Nephron progenitor cell (in vitro differentiated cells): ENCODE measurements at places on chromosomes 4 and X.

DNA sequence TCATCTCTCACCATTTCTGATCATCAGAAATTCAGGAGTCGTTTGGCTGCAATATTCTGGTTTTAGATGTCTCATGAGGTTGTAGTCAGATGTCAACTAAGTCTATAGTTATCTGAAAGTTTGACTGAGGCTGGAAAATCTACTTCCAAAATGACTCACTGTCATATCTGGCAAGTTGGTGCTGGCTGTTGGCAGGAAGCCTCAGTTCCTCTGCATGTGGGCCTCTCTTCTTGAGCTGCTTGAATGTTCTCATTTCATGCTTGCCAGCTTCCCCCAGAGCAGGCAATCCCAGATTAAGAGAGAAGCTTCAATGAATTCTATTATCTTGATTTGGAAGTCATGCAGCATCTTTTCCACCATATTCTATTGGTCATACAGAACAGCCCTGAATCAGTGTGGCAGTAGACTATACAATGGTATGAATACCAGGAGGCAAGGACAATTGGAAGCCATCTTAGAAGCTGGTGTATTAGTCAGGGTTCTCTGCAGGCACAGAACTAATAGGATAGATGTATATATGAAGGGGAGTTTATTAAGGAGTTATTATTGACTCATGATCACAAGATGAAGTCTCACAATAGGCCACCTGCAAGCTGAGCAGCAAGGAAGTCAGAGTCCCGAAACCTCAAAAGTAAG, 46.8 kb upstream of the ELF2 start:
- no peak for DNase-seq

DNA sequence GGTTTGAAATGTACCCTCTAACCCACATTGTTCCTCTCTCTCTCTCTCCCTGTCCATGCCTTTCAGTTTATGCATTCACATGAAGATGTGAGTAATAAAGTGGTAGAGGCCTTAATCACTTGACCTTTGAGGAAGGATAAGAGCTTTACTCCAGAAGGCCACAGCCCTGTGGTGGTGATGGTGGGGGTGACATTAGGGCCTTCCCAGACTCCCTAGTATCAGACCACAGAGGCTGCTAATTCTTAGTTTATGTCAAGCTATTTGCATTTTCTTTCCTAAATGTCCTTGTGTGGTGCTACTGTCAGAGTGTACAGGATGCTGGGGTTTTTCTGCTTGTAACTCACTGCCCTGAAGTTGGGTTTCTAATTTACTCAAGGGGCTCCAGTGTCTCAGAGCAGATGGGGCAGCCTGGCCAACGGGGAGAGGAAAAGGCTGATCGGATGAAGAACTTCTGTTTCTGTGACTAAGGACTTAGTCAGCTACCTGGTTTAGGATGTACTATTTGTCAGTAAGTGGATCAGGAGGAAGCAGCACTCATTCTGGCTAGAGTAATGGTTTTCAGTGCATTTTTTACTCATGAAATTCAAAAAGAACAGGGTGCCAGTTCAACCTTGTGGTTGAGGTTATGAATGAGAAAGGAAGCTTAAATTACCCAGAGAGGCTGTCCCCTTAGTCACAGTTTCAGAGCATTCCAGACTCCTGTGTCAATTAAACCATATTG, 509.6 kb upstream of the DIPK2B start:
- no peak for DNase-seq

DNA sequence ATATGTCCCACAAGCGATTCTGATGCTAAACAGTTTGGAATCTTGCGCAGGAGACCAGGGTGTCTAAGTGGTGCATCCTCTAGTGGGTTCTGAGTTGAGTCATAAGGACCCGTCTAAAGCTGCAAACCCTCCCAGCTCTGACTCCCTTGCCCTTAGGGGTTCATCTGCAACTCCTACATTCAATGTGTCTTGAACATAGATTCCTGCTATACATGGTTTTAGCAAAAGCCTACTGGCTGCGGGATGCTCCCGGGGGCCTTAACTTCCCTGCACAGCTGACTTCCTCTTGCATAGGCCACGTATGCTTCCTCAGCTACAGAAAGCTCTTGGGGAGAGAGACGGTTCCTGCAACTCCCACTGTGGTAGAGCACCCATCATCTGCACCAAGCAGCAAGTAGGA, 236.7 kb downstream of the EVC2 start:
- DNase-seq = no peak

DNA sequence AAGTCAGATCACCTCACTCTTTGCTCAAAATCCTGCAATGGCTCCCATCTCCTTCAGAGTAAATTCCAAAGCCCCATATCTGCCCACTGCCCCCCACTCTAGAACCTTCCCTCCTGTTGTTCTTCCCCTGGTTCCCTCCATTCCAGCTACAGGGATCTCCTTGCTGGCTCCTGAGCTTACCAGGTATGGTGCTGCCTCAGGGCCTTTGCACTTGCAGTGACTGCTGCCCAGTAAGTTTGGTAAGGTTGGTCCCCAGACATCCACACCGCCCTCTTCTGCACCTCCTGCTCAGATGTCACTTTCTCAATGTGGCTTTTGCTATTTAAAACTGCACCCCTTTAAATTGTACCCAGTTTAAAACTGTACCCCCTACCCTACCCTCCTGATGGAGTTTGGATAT, 7.8 kb upstream of the MAN2B2 start:
- DNase-seq = no peak

DNA sequence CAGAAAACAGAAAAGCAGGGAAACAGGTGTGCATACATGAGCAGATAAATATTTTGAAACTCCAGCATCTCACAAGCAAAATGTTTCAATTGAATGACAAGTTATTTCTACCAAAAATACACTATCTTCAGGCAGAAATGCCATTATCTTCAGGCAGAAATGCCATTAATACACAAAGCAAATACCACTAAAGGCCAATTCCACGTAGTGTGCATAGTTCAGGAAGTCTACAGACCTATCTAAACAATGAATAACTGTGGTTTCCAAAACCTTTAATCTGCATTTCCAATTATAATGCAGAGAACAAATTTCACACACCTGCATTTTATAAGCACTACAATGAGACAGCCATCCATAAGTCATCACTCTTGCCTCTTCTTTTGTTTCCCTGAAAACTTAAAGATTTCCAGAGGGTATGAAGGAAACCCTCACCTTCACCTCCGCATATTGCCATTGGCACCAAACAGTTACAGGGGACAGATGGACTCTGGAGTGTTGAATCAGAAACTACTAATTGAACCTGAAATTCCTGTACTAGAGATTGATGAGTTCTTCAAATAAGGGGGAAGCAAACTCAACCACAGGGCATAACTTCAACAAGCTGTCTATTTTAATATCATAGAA, 179.0 kb downstream of the PDGFC start:
- no peak for DNase-seq

DNA sequence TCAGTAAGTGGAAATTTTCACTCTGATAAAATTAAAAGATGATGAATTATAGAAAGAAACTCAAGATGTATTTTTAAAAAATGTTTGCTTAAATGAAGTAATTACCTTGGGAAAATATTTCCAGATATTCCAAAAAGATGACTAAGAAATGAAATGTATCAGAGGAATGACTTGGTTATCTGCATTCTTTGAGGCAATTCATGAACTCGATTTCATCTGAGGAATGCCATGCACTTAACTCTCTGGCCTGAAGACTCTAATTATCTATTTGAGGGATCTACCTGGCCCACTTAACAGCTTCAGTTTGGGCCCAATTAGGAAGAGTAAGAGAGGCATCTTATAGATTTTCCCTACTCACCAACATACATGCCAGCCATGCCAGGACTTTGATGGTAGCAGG, 182.3 kb downstream of the INPP4B start:
- no peak for DNase-seq

DNA sequence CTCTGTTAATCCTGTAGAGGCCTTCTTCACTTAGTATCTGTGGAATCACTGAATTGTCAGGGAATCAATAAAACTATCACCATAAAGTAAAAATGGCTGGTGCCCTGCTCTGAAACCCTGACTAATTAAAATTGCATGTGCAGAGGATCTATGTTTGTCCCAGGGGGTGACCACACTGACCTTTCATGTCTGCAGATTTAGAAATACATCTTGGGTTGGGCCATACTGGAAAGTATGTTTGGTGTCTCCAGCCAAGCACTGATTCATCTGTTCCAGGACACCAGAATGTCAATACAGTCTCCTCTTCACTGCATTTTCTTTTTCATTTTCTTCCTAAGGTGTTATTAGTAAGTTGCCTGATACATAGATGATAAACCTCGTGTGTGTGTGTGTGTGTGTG, 490.9 kb upstream of the INTU start:
- DNase-seq = no peak

DNA sequence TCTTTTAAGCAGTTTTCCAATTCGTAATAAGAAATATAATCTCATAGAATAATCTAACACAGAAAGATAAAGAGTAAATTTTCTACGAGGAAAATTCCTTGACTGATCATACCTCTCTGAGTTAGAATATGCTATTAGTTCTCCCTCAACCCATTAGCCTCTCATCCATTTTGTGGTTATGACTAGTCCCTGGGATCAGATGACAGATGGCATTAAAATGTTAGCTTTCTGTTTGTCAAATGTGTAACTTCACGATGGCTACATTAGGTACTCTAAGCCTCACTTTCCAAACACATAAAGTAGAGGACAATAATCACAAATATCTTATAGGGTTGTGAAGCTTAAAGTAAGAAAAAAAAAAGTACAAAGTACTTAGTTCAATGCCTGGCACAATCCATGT, 112.2 kb downstream of the ZAR1 start:
- no peak for DNase-seq

DNA sequence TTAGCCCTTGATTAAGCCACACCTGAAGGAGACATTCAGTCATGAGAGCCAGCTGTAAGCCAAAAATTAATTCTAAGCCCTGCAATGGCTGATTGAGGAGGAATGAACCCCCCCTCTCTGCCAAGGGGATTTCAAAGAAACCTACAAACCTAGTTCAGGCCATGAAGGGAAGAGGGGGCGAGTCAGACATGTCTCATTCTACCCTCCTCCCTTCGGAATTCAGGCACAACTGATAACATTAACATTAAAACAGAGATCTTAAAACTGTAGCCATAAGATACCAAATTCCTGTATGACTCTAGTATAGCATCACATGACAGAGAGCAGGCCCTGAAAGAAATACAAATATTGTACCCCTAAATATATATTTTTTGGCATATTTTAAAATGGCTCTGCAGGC, 40.4 kb upstream of the AFAP1 start:
- DNase-seq = no peak

DNA sequence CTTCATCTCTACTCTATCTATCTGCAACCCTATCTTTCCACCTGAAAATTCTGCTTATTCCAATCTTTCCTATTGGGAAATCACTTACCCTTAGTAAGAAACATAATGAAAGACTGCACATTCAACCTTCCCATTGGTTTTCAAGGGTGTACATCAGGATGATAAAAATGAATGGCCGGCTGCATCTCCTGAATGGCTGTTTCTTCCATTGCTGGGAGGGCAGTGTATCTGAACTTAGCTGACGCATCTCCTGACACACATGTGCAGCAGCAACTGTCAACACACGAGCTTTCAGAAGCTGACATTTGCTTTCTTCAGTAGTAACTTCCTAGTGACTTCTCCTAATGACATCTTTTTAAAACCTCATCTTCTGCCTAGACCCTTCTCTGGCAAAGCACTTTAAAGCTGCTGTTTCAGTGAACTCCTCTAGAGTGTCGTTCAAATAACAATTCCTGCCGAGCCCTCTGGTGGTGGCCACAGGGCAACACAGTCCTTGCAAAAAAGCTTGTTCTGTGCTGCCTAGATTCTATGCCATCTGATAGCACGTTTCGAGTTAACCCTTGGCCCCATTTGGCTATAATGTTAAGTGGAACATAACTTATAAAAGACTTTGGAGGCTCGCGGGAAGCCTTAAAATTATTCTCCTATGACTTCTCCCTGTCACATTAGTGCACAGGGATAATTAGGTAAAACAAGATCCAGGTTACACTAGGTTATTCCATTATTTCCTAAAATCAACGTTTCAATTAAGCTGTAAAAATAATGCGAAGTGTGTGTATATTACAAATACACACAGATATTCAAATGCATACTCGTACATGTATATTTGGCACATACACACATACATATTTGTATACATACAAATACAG, 2340.7 kb downstream of the PCDH7 start:
- peak; percentile 59 for DNase-seq

DNA sequence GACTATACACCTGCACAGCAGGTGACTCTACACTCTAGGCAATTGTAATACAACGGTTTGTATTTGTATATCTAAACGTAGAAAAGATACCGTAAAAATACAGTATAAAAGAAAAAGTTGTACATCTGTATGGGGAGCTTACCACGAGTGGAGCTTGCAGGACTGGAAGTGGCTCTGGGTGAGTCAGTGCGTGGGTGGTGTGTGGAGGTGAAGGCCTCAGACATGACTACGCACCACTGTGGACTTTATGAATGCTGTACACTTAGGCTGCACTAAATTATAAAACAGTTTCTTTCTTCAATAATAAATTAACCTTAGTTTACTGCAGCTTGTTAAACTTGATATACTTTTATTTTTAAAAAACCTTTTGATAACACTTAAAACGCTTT, 85.0 kb upstream of the FAT1 start:
- no peak for DNase-seq

DNA sequence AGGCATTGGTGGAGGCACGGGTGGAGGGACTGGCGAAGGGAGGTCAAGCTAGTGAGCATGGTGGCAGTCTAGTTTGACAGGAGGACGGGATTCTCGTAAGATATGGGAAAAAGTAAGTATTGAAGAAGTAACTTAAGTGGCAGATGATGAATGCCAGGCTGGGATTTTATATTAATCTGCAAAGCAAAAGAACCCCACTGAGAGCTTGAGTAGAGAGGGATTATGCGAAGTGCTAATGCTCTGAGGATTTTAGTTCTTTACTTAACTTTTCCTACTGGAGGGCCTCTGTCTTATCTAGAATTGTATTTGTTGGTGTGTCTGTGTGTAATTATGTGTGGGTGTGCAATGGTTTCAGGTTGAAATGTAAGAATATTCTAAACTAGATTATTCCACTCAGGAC, 327.9 kb downstream of the FAT4 start:
- DNase-seq = no peak

DNA sequence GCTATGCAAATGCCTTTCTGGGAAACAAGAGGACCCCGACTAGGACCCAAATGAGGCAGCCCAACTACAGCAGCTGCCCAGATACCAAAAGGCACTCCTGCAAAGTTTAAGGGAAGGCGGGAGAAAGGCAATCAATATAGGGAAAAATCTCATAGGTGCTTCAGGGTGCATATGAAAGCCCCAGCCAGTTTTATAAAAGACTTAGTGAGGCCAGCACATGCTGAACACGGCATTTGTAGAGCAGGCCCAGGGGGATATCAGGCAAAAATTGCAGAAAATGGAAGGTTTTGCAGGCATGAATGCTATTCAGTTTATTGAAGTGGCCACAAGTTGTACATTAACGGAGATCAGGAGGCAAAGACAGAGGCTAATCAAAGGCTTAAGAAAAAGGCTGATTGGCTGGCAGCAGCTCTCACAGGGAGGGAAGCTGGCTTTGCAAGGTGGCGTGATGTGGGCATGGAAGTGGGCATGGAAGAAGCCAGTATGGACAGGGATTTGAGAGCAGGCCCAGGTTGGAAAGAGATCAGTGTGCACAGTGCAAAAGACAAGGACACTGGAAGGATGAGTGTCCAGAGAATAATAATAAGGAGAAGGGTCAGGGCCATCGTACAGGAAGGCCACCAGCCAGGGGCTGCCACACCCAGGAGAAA, 37.7 kb upstream of the UGT2B7 start:
- no peak for DNase-seq

GRCh38 chr4:8016527-8016926, 76.9 kb upstream of the AFAP1 start:
- no peak for DNase-seq

- peak; percentile 10 for DNase-seq
Measured at GRCh38 chrX:19628011-19628575, 112.8 kb upstream of the MAP3K15 start.

- no peak for DNase-seq
Measured at GRCh38 chrX:122115604-122116003, 1068.2 kb downstream of the GLUD2 start.
